ENCODE measurements at places on chromosomes 1 and 21. TPM values are rescaled to one million over a fixed set of nuclear protein-coding genes. Genes with fewer than 3 reads are reported as not detected.

DYNLT4 gene
- not detected for polyA plus RNA-seq

DNA sequence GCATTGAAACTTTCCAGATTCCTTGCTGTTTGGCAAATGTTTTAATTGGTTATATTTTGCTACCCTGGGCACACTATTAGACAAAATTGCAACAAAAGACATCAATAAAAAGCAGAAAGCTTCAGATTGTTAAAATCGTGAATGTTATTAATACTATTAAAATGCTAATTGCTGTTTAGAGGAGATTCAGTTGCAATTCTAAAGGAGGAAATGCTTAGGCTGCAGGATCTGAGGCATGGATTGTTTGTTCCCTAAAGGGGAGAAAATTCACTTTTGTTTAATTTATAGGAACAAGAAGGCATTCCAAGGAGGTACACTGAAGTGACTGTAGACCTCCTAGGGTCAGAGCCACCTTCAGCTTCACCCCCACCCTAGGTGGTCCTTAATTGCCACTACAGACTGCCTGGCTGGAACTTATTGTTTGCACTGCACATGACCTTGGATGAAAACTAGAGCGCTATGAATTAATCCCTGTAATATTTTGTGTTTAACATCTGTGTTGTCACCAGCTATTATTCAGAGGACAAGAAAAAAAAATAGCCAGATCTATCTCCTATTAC, 1266.9 kb upstream of the ADGRL2 start:
- no peak for DNase-seq

BACE2 gene
- 150 TPM for polyA plus RNA-seq

GRCh38 chr1:214402613-214403083, 121.7 kb downstream of the SMYD2 start:
- no peak for DNase-seq
